ENCODE measurements at places on chromosomes 7 and 10. TPM values are rescaled to one million over a fixed set of nuclear protein-coding genes. Genes with fewer than 3 reads are reported as not detected.

EPHA1 gene
- under 0.01 TPM for total RNA-seq

AMPH gene
- not detected for total RNA-seq

PTCD1 gene
- total RNA-seq, result 3.3 TPM

PCLO gene
- 0.72 TPM for total RNA-seq

ATP5F1C gene
- total RNA-seq, result 384 TPM

MGMT gene
- total RNA-seq, result 8.5 TPM

EXOC6 gene
- 189 TPM for total RNA-seq

PIP gene
- not detected for total RNA-seq

EBF3 gene
- 0.13 TPM for total RNA-seq

GNAI1 gene
- 13.7 TPM for total RNA-seq

DAGLB gene
- total RNA-seq, result 16.9 TPM

BUB3 gene
- 267 TPM for total RNA-seq

CYP2C9 gene
- total RNA-seq, result not detected

CCL24 gene
- 0.53 TPM for total RNA-seq

AFAP1L2 gene
- 1.7 TPM for total RNA-seq

BMPER gene
- total RNA-seq, result 0.50 TPM

LRRTM3 gene
- not detected for total RNA-seq

CTAGE15 gene
- total RNA-seq, result not detected

CCDC172 gene
- total RNA-seq, result not detected

TAS2R4 gene
- total RNA-seq, result 1.7 TPM

TMEM213 gene
- not detected for total RNA-seq

OR2F2 gene
- not detected for total RNA-seq

C10orf90 gene
- total RNA-seq, result not detected

MAPK8 gene
- 88.8 TPM for total RNA-seq

Data from thoracic aorta endothelial cell (primary cell).